ENCODE measurements at places on chromosomes 3 and 15. TPM values are rescaled to one million over a fixed set of nuclear protein-coding genes. Genes with fewer than 3 reads are reported as not detected.

- no peak for DNase-seq
Observed at GRCh38 chr3:72977060-72977808, 19.4 kb upstream of the PPP4R2 start.

SCN5A gene
- 0.08 TPM for polyA plus RNA-seq

DNA sequence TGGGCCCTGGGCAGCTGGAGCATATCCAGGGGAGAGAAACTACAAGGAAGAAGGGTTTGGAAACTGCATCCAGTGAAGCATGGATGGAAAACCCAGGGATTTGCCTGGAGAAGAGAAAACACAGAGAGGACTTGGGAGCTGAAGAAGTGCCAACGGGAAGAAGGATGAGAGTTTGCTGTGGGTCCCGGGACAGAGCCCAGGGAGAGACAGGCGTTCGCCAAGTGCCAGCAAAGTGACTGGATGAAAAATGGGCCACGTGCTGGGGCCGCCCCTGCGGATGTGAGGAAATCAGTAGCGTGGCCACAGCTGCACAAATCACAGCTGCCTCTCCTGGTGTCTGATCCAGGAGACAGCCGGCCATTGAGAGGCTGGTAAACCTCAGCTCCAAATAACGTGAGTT lies 70.4 kb downstream of the HES1 start:
- no peak for DNase-seq

GRCh38 chr3:16028604-16029003 lies 145.9 kb upstream of the GALNT15 start:
- DNase-seq, result no peak

ABI3BP gene
- polyA plus RNA-seq, result 0.24 TPM

DNA sequence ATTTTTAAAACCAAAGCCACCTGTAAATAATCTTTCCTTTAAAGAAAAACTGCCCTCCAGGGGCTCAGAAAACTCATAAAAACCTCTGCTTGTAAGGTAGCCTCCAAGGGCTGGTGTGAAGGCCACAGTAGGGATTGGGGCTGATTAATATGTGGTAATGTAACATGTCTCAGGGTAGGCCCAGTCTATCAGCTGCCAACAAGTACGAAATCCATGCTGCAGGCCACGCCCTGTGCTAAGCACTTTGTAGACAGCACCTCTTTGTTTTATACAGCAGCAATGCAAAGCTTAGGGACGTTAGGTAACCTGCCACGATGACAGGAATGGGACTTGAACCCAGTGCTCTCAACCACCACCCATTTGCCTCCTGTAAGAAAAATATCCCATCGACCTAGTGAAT lies 65.6 kb upstream of the PRICKLE2 start:
- peak; percentile 68 for DNase-seq

DNA sequence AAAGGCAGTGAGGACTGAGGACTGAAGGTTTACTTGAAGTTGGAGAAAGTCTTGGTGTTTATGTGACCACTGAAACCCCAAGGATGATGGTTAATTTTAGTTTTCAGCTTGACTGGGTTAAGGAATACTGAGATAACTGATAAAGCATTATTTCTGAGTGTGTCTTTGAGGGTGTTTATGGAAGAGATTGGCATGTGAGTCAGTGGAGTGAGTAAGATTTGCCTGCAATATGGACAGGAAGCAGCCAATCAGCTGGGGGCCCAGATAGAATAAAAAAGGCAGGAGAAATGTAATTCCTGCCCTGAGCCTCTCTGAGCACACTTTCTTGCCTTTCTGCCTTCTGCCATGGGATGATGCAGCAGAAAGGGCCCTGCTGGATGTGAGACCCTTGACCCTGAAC lies 92.4 kb downstream of the KBTBD8 start:
- peak; percentile 47 for DNase-seq

TRAK1 gene
- 36.6 TPM for polyA plus RNA-seq

GRCh38 chr15:87498560-87498959 lies 758.0 kb downstream of the NTRK3 start:
- no peak for DNase-seq

DNA sequence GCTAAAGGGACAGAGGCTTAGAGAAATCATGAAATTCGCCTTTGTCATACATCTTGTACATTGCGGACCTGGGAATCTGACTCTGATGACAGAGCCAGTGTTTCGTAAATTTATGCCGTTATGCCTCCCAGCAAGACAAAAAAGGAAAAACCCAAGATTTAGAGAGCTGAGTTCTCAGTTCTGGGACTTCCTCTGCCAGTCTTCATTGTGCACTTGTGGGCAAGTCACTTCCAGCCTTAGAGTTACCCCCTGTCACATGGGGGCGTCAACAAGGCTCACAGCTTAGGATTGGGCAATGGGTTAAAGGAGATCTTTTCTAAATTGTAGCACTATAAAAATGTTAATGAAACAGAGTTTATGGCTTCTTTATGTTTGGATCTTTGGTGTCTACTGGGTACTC lies 41.9 kb upstream of the MITF start:
- no peak for DNase-seq

ZBED2 gene
- polyA plus RNA-seq, result 42.6 TPM

GRCh38 chr3:185937689-185938374 lies at the start of gene TRA2B:
TRA2B (minus strand) TSS chr3:185938014; CDS start chr3:185937860, 154 bp downstream.
- peak; percentile 95 for DNase-seq

EFCAB12 gene
- polyA plus RNA-seq, result 0.23 TPM

EXD1 gene
- 0.08 TPM for polyA plus RNA-seq
